Effector memory CD4-positive, alpha-beta T cell (primary cell): ENCODE measurements at places on chromosomes 13 and 19.

DNA sequence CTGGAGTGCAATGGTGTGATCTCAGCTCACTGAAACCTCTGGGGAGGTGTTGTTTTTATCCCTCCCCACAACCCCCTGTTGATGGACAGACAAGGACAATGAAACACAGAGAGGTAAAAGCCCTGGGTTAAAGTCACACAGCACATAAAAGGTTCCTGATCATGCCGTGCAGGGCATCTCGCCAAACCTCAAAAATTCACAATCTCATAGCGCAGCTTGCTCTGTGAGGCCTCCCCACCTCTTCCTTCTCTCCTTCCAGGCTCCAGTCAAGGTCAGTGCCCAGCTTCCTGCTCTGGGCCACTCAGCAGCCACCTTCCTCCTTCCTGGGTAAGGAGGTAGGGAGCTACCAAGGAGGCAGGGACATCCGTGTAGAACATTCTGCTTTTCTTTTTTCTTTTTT is 2.3 kb downstream of the FUT2 start:
- H3K27ac ChIP-seq, result no peak overlapping the region
- no peak overlapping the region for H3K4me3 ChIP-seq
- peaks cover 7% of the 10 kb centered on the region for H3K27me3 ChIP-seq
- H3K36me3 ChIP-seq, result no peaks in the 10 kb centered on the region
- H3K4me1 ChIP-seq, result peaks cover 8% of the 10 kb centered on the region

GRCh38 chr13:34303346-34303745 is 485.4 kb downstream of the RFC3 start:
- H3K27ac ChIP-seq, result no peak overlapping the region
- no peak for DNase-seq
- H3K36me3 ChIP-seq, result no peaks in the 10 kb centered on the region
- no peaks in the 10 kb centered on the region for H3K27me3 ChIP-seq
- no peaks in the 10 kb centered on the region for H3K4me1 ChIP-seq
- no peak overlapping the region for H3K4me3 ChIP-seq

- DNase-seq, result no peak
- no peaks in the 10 kb centered on the region for H3K36me3 ChIP-seq
- H3K4me1 ChIP-seq, result no peaks in the 10 kb centered on the region
- H3K27ac ChIP-seq, result no peak overlapping the region
These were observed 91.9 kb downstream of the SLAIN1 start for GRCh38 chr13:77789376-77789775.

- H3K27ac ChIP-seq, result no peak overlapping the region
- H3K4me1 ChIP-seq, result no peaks in the 10 kb centered on the region
- H3K36me3 ChIP-seq, result no peaks in the 10 kb centered on the region
- peaks cover 5% of the 10 kb centered on the region for H3K27me3 ChIP-seq
These were observed 8.9 kb downstream of the IGFL3 start for GRCh38 chr19:46115396-46116106.

- H3K4me1 ChIP-seq, result no peaks in the 10 kb centered on the region
- no peaks in the 10 kb centered on the region for H3K36me3 ChIP-seq
- H3K4me3 ChIP-seq, result no peak overlapping the region
- H3K27me3 ChIP-seq, result peaks cover 4% of the 10 kb centered on the region
- no peak overlapping the region for H3K27ac ChIP-seq
- DNase-seq, result no peak
These were observed 14.1 kb downstream of the PLPP2 start for GRCh38 chr19:277131-277530.

- DNase-seq, result no peak
- no peak overlapping the region for H3K27ac ChIP-seq
- no peaks in the 10 kb centered on the region for H3K27me3 ChIP-seq
- H3K36me3 ChIP-seq, result no peaks in the 10 kb centered on the region
- H3K4me3 ChIP-seq, result no peak overlapping the region
- no peaks in the 10 kb centered on the region for H3K4me1 ChIP-seq
These were observed 364.0 kb downstream of the LMO7 start for GRCh38 chr13:76000131-76000530.
